Effector memory CD4-positive, alpha-beta T cell (primary cell): ENCODE measurements at places on chromosomes 12 and 14.

GRCh38 chr12:3047961-3048360, 29.2 kb upstream of the TSPAN9 start:
- no peak for DNase-seq

- DNase-seq, result no peak
These were observed 112.5 kb upstream of the CPM start for GRCh38 chr12:69045430-69045829.

DNA sequence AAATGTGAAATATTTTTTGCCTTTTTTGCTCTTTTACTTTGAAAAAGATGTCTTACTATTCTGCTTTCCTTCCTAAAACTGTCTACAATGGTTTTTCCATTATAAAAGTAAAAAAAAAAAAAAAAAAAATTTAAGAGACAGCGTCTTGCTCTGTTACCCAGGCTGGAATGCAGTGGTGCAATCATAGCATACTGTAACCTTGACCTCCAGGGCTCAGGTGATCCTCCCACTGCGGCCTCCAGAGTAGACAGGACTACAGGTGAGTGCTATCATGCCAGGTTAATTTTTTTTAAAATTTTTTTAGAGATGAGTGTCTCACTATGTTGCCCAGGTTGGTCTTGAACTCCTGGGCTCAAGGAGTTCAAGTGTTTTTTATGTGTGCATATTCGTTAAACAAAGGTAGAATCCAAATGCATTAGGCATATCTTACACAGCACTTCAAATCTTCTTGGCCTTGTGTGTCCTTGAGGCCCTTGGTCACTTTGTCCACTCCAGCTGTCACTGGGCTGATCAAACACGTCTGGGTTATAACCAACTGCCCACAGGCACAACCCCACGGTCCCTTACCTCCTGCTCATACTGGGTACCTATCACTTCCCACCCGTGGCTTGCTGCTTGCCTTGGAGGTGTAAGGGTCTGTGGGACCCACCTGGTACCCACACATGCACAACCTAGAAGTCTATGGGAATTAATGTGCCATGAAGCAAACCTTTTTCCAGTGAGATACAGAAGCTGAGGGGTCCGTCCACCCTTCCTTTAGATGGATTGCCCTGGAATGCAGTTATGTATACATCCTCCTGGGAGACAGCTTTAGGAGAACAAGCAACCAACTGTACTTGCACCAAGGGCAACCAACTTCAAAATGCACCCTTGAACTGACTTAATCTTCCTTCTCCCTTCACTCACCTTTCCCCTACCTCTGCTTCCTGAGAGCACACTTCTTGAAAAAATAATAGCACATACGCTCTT, 12.8 kb downstream of the RAD52 start:
- no peak for DNase-seq

DNA sequence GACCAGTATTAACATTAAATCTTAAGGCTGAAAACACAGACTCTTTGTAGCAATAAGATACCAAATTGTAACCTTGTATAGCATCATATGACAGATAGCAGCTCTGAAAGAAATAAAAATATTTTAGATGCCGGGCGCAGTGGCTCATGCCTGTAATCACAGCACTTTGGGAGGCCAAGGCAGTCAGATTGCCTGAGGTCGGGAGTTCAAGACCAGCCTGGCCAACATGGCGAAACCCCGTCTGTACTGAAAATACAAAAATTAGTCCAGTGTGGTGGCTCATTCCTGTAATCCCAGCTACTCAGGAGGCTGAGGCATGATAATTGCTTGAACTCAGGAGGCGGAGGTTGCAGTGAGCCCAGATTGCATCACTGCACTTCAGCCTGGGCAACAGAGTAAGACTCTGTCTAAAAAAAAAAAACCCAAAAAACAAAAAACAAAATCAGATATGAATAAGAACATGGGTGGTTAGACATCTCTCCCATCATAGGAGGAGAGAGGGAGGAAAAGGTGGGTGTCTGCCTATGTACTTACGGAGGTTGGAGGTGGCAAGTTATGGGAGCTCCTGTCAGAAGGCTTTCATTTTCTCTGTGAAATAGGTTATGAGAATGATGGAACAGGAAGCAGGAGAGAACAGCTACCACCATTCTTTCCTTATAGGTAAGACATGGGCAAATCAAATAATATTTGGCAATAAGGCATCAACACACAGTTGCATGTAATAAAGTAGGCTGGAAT, 7.6 kb upstream of the HEBP1 start:
- no peak for DNase-seq

DNA sequence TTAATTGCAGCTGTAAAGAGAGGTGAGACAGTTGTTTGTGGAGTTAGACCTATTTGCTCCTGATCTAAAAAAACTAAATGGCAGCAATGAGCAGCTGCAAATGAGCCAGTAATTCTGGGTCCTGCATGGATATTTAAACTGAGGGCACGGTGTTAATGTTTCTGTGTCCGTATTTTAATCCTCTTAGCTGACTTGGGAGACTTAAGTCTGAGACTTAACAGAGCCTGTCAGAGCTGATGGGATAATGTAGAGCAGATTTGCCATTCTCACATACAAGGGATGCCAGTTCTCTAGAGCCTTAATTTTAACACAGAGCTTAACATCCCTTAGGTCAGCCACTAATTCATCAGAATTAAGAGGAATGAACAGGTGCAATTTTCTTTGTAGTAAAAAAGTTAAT, 178.6 kb upstream of the PDE3A start:
- no peak for DNase-seq

DNA sequence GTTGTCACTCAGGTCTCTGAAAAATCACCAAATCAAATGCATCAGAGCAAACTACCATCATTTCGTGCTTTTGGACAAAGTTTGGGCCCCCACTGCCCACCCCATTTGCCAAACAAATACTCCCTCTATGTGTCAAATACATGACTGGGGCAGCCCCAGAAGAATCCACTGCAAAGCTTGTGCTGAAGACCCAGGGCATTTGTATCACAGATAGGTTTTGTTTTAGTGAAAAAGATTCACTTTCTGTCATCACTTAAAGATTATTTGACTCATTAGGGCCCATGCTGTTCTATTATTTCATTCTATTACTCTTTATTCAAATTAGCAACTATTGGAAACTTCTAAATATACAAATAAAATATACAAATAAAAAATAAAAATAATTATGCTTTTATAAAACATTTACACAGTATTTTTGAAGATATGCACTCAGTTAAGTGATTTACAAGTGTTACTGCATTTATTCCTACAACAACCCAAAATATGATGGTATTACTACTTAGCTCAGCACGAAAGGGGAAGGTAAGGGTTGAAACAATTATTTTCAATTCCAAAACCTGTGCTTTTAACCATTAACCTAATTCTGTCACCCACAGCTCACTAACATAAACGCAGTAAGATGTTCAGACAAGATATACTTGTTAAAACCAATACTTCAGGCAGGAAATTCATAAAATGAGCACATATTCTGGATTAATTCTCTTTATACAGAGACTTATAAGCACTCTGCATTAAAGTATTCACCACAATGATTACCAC, 36.5 kb downstream of the LRIG3 start:
- DNase-seq, result no peak

DNA sequence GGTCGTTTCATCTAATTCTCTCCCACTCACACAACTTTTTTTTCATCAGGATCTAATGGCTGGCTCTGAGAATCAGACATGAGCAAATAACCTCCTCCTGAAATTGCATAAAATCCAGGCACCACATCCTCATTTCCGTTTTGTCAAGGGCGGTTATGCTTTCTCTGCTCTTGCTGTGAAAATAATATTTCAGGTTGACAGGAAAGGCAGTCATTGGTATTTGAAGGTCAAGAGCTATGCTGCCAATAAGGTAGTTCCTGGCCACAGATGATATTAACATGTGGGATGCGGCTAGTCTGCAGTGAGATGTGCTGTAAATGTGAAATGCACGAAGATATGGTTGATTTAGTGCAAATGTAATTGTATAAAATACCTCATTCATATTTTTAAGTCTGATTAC, 870.2 kb upstream of the TMEM132C start:
- DNase-seq, result no peak

DNA sequence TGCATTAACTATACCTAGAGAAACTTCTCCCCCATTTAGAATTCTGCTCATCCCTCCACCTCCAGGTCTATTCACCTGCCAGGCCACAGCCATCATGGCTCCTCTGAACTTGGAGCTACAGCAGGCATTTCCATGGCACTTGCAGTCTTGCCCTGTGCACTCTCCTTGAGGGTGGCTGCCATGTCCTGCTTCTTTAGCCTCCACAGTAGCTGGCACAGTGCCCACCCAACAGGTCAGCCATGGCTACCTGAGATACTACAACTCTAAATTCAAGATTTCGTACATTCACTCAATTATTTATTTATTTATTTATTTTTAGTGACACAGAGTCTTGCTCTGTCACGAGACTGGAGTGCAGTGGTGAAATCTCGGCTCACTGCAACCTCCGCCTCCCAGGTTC, 46.5 kb downstream of the GCH1 start:
- no peak for DNase-seq

DNA sequence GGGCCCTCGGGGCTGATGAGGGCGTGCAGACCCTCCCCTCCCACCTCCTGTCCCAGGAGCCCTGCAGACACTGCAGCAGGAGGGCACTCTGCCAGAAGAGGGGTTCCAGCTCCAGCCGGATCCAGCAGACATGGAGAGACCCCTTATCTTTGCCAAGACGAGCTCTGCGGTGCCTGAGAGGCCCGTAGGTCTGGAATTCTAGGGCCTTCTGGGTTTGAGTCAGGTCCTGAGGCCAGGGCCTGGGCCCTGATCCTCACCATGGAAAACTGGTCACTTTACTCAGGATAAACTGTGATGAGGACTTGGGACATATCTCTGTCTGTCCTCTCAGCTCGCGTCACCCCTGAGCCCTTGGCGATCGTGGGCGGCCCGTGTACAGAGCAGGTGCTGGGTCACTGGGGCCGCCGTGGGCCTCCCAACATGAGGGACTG, 13.8 kb downstream of the MEG3 start:
- DNase-seq, result no peak

GRCh38 chr14:23483236-23483854, 13.8 kb downstream of the NGDN start:
- DNase-seq, result no peak

DNA sequence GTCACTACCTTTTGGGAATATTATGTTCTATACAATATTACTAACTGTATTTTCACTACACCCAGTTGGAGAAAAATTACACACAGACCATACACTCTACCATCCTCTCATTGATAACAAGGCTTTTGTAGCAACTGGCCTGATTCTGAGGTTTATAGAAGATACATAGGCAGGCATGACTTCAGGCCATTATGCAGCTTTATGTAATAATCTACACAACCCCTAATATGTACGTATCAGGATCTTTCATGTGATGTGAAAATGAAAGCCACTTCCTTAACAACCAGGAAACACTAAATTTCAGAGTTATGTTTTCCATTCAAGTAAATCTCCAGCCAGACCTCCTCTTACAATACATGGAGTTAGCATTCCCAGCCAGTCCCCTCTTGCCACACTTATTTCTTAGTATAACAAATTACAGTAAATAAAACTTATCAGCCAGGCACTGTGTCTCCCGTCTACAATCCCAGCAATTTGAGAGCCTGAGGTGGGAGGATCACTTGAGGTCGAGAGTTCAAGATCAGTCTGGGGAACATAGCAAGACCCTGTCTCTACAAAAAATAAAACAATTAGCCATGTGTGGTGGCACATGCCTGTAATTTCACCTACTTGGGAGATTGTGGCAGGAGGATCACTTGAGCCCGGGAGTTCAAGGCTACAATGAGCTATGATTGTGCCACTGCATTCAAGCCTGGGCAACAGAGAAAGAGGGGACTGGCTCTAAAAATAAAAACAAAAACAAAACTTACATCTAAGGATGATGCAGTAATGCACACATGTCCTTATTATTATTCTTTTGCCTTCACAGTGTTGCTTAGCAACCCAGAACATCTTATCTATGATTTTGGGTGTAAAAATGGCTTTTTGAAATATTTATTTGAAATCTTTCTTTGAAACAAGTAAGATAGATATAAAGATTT, 10.4 kb upstream of the OSBPL8 start:
- no peak for DNase-seq

DNA sequence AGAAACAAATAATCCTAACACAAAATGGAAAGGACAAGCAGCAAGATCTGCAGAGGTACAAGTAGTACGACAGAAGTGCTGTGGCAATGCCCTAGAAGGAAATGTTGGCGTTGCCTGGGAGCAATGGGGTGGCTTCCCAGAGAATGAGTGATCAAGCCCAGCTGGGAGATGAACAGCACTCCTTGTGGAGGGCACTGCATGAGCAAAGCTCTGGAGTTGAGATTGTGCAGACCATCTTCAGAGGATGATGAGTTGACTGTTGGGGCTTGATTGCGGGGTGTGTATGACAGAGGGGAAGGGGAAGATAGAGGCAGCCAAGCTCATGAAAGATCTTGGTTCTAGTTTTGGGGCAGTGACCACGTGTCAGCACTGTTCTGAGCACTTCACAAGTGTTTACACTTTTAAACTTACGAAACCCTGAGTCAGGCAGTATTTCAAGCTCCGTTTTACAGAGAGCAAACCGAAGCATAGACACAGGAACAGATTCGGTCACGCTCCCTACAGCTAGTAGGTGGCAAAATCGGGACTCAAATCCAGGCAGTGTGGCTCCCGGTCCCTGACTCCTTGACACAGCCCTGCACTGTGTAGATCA, 127.2 kb upstream of the LHX5 start:
- DNase-seq, result no peak

DNA sequence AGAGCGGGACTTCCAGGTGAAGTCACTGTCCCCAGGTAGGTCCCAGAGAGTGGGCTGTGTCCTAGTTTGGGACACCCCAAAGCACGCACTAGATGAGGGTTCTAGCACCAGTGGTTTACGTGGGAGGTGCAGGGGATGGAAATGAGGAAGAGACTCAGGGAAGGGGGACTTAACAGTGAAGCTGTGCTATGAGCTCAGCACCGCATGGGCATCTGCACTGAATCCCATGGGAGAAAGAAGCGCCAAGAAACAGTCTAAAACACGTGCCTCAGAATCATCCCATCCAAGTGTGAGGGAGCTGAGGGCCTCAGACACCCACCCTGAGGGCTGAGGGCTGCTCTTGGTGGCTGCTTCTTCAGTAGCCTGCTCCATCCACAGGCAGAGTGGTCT, 71.5 kb upstream of the ZFP36L1 start:
- no peak for DNase-seq

- no peak for DNase-seq
These were observed 3.2 kb downstream of the SIX6 start for GRCh38 chr14:60512126-60512525.

- peak; percentile 50 for DNase-seq
These were observed 662 bp upstream of the ATP2A2 start for GRCh38 chr12:110280392-110280778.

- no peak for DNase-seq
These were observed 537.3 kb upstream of the MIS18BP1 start for GRCh38 chr14:45790293-45790692.

GRCh38 chr14:89892953-89893352, 61.6 kb downstream of the EFCAB11 start:
- no peak for DNase-seq

DNA sequence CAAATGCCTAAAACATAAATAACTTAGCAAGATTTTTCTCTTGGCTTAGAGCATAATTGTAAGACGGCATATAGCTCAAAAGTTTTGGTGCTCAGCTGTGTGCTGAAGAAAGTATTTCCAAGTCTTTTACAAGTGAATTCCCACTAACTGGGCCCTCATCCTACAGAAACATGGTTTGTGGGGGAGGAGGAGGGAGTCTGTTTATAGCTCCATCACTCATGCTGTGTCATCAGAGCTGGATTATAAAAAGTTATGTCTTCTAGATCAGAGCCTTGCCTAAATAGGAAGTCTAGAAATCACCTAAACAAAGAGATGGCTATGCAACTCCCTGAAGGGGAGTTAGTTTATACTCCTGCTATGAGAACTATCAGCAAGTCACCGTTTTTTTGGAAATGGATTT, 65.9 kb upstream of the OTOGL start:
- DNase-seq, result no peak
